NCI-H526 treated with DMSO at 0.1 percent for 48 hours (cell line): ENCODE measurements at places on chromosomes 2 and 18.

GRCh38 chr2:147649998-147650397 is 194.8 kb upstream of the ACVR2A start:
- DNase-seq, result no peak

GRCh38 chr2:189673661-189674373 is 653 bp upstream of the ANKAR start:
- no peak for DNase-seq

- peak; percentile 34 for DNase-seq
Observed at GRCh38 chr18:41146301-41146700, 808.7 kb upstream of the PIK3C3 start.

GRCh38 chr18:427005-427404 is 73.5 kb downstream of the COLEC12 start:
- no peak for DNase-seq

- no peak for DNase-seq
Observed at GRCh38 chr18:60984510-60984909, 348.7 kb upstream of the CDH20 start.

DNA sequence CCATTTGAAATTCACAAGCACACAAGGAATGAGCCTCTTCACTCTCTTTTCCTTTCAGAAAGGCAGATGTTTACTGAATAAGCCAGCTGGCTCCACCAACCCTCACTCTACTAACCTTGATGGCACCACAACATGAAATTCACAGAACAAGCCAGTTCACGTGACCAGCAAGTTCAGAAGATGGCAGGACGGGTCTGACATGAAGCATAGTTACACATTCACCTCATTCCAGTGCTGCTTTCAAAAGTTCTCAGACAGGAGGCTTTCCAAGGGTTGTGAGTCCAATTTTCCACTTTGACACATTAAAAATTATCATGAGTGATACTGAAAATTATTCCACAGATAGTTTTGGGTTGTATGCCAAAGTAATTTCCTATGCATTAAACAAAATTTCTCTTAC is 74.2 kb upstream of the MBOAT2 start:
- DNase-seq, result no peak

DNA sequence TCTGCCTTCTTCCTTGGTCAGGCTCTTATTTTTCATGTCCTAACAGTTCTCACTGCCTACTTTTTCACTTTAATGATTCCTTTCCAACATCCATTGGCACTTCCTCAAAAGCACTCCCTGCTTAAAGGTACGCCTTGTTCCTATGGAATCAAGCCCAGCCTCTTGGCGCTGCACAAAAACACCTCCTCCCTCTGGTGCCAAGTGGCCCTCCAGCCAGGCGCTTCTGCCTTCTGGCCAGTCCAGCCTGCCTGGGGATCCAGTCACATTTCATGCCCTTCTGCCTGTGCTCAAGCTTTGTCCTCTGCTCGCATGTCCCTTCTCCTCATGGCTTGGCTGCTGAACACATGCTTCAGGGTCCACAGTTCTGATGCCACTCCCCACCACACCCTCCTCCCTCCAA is 6.3 kb downstream of the TPRKB start:
- DNase-seq, result no peak

- DNase-seq, result no peak
Observed at GRCh38 chr2:73418343-73418742, 32.7 kb downstream of the ALMS1 start.

GRCh38 chr18:22951823-22952222 is 18.7 kb downstream of the RBBP8 start:
- no peak for DNase-seq

DNA sequence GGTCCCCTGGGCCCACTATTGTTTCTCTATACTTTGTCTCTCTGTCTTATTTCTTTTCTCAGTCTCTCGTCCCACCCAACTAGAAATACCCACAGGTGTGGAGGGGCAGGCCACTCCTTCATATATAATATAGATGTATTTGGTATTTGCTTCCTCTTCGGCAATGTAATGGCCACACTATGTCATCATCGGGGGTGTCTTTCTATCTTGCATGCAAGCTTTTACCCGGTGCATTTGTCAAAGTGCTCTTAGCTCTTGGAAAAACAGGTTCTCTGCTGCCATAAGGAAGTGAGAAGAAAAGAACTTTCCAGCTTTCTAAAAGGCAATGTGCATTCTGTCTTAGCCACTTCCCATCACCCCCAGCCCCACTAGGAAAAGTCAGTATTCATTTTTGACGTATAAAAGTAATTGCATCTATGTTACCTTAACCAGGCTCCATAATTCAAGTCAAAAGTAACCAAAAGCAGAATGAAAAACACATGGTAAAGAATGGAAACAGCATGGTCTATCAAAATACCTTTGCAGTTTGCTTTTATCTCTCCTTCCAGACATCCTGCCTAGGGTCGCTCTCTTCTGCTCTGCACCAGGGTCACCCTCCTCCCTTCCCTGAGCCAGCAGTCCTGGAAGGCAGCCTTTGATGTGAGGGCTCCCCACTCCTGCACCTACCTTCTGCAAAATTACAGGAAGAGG is 27.2 kb upstream of the FHL2 start:
- DNase-seq, result no peak

DNA sequence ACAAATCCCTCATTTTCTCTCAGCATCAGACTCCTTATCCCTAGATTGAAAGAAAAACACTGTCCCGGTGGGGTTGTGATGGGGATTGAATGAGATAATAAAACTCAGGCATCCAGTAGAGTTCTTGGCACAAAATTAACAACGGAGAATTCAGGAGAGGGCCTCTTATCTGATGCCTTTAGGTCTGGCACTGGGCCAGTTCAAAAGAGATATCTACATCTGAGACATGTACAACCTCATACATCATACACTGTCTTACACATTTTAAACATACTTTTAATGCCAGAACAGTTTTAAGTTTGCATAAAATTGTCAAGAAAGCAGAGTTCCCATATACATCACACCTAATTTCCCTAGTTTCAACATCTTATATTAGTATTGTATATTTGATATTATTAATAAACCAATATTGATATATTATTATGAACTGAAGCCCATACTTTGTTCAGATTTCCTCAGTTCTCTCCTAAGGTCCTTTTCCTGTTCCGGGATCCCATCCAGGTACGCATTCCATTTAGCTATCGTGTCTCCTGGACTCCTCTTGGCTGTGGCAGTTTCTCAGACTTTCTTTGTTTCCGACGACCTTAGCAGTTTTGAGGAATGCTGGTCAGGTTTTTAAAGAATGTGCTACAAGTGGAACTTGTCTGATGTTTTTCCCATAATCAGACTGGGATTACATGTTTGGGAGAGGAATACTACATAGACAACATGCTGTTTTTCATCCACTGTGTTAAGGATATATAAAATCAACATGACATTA is 27.8 kb downstream of the NXPH2 start:
- no peak for DNase-seq

DNA sequence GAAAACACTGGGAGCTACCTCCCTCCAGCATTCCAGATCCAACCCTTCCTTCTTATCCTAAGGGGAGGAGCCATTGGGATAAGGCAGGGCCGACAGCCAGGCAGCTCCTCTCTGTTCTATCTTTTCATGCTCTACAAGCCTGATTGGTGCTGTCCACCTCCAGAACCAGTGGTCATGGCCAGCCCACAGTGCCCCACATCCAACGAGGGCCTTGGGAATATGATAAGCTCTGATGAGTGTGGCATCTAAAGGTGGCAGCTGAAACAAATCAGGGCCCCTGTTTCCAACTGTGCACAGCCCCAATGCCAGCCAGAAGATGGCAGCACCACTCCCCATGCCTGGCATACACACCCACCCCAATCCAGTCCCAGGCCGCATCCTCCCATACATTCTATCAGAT is 329.3 kb downstream of the C1D start:
- peak; percentile 26 for DNase-seq

DNA sequence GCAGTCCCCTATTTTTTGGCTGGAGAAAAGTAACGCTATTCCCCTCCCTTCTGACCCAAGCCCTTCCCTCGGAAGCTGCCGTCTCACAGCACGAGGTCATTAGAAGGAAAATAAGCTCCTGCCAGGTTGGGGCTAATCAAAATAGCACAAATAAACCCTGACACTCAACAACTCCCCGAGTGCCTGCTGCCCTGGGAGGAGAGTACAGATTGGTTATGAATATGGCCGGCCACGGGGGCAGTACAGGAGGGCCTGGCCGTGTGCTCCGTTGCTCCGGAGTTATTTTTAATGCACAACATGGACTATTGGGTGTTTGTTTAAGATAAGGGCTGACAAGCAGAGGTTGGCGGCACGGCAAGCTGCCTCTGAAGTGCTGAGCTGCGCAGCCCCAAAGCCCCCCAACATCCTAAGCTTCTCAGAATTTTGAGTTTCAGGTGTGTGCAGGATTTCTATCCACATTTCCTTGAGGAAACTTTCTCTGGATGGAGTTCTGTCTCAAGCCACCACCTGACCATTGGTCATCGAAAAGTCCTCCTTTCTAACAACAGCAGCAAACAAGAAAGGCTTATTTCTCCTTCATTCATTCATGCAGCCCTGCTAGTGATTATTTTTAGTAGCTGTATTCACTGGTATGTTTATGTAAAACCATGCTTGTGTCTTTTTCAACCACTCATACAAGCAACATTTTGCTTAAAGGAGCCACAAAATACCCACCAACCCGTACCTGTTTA is 58.7 kb downstream of the PAX3 start:
- no peak for DNase-seq

GRCh38 chr2:10014418-10015190 is 28.7 kb upstream of the KLF11 start:
- DNase-seq, result no peak

DNA sequence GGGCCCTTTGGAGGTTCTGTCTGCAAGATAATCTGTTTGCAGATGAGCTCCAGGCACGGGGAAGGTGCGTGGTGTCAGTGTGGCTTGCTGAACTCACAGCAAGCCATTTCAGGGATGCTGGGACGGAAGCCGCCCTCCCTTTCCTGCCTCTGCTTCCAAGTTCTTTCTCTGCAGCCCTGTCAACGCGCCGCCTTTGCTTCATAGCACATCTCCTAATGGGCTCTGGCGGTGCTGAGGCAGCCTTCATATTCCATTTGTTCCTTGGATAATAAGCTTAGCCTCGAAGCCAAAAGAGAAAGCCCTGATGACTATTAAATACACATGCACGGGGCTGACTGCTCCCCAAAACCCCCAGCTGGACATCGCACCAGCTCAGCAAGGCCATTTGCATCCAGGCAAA is 81.7 kb upstream of the TAF1B start:
- no peak for DNase-seq

GRCh38 chr2:4780679-4781078 is 911.5 kb upstream of the SOX11 start:
- DNase-seq, result no peak

- DNase-seq, result no peak
Observed at GRCh38 chr18:40558706-40559392, 1396.2 kb upstream of the PIK3C3 start.

DNA sequence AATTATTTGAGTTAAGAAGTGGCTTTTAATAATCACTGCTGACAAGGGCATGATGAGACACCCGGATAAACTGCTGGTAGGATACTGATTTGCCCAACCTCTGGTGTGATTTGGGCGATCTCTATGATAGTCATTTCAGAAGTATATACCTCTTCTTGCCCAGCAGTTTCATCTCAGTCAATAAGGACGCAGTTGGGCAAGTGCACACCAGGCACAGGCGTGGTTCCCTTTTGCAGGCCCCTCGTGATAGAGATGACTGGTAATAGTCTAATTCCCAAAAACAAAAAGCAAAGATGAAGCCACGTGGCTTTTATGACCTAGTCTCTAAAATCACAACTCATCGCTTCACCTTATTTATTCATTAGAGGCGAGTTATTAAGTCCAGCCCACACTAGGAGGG is 246.4 kb downstream of the PRKCE start:
- no peak for DNase-seq

DNA sequence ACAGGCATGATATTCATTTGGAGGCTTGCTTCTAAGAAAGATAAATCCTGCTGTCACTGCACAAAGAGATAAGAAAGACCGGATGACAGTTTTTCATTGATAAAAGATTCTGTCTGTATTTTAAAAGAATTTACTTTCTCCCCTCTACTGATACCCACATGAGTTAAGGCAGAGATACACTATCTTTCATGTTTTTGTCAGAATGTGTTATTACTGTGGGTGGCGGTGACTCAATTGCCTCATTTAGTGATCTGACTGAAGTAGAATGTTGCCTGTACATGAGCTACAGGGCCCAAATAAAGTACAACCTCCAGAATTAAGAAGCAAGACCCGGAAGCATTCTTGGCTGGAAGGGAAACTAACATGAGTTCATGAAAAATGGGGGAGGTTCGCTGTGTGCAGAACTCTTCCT is 480.0 kb downstream of the SLC4A3 start:
- no peak for DNase-seq

DNA sequence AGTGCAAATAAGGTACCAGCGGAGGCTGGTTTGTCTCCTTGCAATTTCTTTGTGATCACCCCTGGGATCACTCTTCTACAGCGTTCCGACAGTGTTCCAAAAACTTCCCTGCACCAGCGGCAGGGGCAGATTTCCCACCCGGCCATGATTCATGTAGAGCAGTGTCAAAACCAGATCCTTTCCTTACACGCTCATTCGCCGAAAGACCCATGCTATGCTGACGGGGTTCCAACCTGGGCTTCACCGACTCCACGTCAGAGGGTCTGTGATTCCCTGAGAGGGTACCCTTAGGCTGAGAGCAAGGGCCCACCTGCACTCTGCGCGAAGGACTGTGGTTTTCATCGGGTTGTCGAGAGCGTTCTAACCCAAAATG is 423 bp upstream of the TTC27 start:
- DNase-seq, result peak; percentile 43

- DNase-seq, result no peak
Observed at GRCh38 chr2:66836851-66837250, 401.9 kb downstream of the MEIS1 start.

GRCh38 chr2:150350500-150350899 is 137.0 kb downstream of the RND3 start:
- DNase-seq, result no peak

DNA sequence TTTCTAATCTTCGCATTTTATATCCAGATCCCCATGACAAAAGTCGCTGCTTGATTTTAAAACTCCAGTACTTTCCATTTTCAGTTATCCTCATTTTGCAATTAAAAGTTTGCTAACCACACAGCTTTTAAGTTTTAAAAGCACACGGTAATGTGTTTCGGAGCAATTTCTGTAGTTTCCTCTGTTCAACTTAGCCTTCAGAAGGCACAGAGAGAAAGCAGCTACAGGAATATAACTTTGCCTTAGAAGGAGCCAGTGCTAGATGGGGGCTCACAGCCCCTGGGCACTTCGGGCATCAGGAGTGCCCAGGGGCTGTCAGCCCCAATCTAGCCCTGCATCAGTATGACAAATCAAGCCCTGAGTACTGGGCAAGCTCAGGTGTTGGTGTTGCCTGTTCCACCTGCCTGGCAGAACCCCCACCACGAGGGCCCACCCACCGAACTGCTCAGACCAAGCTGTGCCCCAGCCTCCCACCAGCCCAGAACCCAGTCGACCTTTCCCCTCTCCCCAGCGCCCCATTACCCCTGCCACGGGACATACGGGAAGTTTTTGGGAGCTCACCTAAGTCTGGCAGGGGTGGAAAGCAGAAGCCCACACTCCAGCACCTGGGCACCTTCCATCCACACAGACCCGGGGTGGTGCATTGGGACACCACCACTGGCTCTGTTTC is 47.3 kb downstream of the TRABD2A start:
- DNase-seq, result no peak
